ENCODE measurements at places on chromosomes 3 and 15.

DNA sequence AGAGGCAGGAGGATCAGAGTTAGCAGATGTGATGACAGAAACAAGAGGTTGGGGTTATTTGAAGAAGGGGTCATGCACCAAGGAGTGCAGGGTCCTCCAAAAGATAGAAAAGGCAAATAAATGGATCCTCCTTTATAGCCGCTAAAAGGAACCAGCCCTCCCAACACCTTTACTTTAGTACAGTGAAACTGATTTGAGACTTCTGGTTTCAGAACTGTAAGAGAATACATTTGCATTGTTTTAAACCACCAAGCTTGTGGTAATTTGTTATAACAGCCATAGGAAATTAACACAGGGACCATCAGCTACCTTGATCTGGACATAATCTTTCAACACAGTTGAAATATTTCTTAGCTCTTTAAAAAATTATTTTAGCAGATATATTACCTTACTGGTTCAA is 166.6 kb downstream of the TIGIT start:
- DNase-seq, result no peak

DNA sequence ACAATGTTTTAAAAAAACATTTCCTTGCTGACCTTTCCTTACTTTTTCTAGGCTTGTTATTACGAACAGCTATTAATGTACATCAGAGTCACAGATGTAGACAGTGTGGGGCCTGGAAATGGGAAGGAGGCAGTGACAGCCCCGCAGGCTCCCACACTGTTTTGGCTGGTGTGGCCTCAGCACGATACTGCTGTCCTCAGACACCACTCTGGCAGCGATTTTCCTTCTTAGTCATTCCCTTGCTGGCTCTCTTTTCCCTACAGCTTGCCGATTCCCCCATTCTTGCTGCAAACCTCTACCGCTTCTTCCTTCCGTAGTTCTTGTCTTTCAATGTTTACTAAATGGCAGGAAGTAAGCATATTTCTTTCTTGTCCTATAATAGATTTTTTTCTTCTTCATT is 113.1 kb downstream of the ABI3BP start:
- no peak for DNase-seq

DNA sequence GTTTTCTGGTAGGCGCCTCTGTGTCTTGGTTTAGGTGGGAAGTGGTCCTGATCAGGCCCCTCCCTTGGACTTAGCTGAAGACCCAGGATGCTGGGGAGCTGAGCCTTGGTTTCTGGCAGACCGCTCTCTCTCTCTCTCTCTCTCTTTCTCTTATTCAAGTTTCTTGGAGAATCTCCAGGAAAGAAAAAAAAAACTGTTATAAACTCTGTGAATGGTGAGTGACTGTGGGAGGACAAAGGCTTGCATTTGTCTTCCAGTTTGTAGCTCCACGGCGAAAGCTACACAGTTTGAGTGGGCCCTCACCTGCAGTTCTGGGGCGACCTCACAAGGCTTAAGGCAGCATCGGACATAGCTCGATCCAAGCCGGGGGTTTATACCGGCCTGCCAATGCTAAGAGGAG is 7.5 kb downstream of the DET1 start:
- no peak for DNase-seq

DNA sequence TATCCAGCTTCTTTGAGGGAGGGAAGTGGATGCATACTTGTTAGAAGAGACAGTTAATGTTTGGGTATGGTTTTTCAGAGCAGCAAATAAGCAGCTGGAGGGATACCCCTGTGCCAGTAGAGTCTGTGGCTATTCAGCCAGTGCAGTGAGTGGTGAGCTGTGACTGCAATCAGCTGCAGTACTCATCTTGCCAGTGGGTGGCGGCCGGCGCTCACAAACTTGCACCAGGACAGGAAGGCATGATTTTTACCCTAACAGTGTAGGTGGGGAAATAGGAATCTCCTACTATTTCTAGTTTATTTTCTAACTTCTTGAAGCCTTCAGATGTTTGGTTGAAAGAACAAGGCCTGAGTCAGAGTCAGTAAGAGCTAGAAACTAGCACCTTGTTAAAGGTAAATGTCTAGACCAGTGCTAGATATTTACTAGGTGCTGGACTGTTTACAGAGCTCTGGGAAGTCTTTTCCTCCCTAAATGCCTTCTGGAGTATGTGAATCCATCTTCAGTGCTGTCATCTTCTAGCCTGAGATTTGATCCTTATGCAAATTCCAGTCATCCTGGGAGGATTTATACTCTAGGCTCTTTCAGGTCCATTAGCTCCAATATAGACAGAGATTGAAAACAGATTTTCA is 23.6 kb downstream of the TIMP4 start:
- DNase-seq, result peak; percentile 68

GRCh38 chr3:46677411-46677726 is 16.1 kb downstream of the ALS2CL start:
- DNase-seq, result no peak

DNA sequence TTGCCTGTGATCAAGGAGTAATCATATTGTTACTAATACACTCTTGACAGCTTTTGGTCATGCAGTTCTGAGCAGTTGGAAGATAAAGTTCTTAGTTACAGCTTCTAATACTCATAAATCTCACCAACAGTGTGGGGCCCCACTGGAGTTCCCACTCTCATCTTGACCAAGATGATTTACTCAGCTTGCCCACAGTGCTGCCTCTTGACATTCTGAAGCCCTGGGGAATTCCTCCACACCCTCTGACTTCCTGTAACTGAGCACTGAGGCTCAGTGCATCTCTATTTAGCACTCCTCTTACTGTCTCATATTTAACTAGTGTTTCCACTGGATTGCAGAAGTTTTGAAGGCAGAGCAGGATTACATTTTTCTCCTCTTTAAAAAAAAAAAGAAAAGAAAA is 1.9 kb upstream of the ARL6IP5 start:
- DNase-seq, result no peak

DNA sequence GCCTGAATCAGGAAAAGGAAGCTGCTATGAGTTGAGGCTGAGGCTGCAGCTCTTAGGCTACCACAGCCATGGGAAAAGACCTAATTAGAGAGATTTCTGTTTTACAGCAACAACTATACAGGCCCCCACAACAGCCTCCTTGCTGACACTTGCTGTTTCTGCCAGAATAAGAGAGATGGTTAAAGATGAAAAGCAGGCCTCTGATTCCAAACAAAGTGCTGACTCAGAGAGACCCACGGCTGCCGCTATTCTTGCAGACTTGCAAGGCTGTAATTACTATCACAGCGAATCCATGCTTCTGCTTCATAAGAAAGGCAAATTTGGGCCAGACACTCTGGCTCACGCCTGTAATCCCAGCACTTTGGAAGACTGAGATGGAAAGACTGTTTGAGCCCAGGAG is 41.8 kb downstream of the MCF2L2 start:
- no peak for DNase-seq

Data from Caco-2 (cell line).